ENCODE measurements at places on chromosomes 11 and 22.

DNA sequence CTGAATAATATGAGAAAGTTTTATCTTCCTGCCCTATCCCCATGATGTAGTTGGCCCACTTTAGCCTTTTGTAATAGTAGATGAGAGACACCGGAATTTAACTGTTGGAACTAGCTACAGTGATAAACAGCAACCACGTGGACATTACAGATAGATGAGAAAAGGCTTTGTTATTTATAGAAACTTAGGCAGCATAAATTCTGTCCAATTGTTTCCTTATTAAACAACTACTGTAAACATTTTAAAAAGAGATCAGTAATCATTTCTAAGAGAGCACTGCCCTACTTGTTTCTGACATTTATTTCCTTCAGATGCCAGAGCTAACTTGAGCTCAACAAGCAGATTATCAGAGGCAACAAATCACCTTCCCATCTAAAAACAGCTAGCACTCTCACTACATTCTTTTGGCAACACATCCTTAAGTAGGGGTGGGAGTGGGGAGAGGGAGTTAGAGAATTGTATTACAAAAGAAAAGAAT, 63.1 kb downstream of the SOX6 start:
- DNase-seq = no peak

GRCh38 chr22:29434288-29434687, 4.1 kb upstream of the RFPL1 start:
- DNase-seq = no peak

DNA sequence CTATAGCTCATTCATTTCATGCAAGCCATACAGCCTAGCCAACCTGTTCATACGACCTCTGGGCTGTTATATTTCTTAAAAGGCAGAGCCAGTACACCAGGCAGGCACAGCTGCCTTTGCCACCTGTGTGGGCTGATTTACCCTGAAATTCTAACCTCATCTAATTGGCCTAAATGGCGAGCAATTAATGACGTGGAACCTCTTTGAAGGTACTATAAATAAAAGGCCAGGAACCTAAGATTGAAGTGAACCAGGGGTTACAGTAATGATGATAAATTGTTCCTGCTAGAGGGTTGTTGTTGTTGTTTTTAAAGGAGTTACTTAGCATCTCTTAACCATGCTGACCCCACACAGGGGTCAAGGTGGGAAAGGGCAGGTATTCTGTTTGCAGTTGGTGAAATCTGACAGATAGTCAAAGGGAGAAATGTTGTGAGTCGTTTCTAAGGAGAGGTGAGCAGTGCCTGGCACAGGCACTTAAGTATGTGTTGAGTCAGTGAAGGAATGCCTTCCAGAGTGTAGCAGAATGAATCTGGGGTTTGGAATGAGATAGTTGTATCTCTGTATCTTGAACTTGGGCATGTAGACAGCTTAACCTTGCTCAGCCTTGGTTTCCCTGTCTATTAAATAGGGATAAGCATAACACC, 213.5 kb upstream of the NAV2 start:
- no peak for DNase-seq

DNA sequence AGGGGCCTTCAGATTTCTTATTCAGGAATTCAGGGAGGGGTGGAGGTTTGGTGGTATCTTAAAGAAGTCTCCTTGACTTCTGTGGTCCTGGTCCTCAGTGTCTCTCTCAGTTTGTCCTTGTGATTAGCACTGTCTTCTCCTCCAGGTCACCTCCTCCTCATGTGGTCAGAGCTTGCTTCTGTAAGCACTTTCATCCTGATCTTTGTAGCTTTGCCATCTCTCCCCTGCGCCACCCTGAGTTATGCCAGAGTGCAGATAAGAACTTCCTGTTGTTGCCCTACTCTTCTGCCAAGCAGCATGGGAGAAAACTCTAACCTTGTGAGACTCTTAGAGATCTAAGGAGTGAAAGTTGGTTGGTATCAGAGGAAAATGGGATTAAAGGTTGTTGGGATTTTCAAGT, 30.9 kb downstream of the MICAL2 start:
- DNase-seq = no peak

DNA sequence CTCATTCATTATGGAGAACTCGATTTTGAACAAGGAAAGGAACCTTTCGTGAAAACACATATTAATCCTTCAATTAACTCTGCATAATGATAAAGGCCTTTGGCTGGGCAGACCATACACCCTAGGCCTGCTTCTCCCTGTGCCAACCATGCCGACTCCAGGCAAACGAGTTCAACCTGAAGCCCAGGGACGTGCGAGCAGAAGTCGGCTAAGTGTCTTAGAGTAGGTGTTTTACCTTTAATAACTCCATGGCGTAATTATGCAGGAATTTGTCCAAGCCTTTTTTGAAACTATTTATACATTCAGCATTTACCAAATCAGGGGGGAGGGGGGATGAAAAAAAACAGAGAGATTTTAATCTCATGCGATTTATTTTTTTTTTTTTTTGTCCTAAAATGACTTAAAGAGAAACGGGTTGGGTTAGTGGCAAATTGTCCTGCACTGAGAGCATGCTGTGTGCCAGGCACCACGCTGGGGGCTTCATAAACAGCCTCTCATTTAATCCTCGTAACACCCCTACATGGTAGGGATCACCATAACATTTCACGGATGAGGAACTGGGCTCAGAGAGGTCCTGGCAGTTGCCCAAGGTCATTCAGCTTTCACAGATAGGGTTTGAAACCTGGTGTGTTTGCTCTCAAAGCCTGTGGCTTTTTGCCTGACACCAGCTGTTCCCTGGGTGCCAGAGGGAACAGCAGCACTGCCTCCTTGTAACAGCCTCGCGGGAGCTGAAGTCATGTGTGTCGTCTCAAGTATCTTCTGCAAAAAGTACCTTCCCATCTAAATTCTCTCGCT, 423.9 kb downstream of the MN1 start:
- peak; percentile 64 for DNase-seq

GRCh38 chr22:50318356-50318697, 8.5 kb downstream of the DENND6B start:
- DNase-seq = no peak

GRCh38 chr22:27724157-27724556, 77.4 kb downstream of the MN1 start:
- no peak for DNase-seq

GRCh38 chr22:32044913-32045312, 1.9 kb downstream of the SLC5A1 start:
- DNase-seq = peak; percentile 20

DNA sequence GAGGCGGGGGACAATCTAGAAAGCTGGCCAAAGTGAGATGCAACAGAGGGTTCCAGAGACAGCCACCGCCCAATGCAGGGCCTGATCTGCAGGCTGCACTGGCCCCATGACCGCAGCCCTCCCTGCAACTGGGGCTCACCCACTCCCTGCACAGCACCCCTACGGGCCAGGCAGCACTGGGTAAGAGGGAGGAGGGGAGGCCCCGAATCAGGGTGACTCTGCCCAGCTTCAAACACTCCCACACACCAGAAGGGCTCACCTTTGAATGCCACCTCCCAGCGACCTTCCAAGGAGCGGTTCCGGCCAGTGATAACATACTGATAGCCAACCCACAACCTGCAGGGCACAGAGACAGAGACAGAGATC, 59.3 kb downstream of the DGCR2 start:
- DNase-seq = no peak

DNA sequence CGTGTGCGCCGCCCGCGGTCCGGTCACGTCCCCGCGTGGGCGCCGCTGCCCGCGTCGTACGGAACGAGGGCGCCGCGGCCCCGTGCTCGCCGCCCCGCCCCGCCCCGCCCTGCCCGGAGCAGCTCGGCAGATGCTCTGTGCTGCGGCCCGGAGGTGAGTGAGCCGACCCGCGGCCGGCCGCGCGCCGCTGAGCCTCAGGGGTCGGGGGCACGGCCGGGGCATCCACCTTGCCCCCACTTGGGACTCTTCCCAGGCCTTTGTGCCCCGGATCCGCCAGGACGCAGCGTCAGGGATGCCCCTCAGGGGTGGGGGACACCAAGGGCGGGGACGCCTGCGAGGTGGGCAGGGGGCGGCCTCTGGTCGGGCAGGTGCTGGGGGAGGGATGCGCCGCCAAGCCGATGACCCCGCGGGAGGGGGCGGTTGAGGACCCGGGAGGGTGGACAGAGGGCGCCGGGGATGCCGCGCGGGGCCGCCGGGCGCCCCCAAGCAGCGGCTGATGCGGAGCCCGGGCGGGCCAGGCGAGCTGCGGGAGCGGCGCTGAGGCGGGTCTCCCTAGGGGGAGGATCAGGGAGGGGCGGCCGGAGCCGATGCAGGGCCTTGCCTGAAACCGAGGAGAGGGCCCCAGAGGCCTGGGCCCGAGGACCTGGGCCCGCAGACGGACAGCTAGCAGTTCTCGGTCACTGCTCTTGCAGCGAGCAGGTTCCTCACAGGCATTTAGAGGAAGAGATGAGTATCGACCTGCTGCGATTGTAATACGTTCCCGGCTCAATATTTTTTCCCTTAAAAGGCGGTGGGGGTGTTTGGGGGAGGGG, at the start of gene GNAZ:
GNAZ (plus strand) TSS at position 102 of the 812 bp plus-strand sequence. CDS start 25,177 bp downstream, outside the sequence.
- DNase-seq = no peak

DNA sequence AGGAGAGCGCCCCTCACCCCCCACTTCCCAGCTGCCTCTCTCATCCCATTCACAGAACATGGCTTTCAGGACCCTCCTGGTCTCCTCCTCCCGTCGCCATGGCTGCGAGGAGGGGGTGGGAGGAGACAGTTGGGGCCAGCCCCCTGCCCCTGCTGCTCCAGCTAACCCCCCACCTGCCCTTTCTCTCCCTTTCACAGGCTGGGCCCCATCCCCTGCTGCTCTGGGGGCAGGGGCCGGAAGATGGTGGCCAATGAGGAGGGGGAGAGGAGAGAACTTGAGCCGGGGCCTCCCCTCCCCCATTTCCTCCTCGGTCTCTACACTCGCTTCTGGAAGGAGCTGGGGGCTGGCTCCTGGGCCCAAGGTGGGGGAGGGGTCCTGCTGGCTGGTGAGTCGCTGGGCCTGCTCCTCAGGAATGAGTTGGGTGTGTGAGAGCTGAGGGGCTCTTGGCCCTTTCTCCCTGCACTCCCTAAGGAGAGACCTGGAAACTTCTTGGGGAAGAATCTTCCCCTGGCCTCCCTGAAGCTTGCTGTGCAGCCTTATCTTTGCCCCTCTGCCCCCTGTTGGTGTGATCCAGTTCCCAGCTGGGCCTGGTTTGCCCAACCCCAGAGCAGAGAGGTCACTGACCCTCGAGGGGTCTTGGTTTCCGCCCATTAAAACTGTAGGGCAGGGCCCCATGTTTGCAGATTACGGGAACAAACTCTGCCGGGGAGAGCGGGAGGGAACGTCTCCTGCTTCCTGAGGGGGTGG, 10.2 kb downstream of the YPEL4 start:
- no peak for DNase-seq

GRCh38 chr22:21686193-21686608, 20.4 kb downstream of the PPIL2 start:
- DNase-seq = no peak

GRCh38 chr11:15890031-15890713, 466.2 kb downstream of the SOX6 start:
- no peak for DNase-seq

- DNase-seq = no peak
Observed at GRCh38 chr22:33382436-33382835, 324.3 kb upstream of the SYN3 start.

DNA sequence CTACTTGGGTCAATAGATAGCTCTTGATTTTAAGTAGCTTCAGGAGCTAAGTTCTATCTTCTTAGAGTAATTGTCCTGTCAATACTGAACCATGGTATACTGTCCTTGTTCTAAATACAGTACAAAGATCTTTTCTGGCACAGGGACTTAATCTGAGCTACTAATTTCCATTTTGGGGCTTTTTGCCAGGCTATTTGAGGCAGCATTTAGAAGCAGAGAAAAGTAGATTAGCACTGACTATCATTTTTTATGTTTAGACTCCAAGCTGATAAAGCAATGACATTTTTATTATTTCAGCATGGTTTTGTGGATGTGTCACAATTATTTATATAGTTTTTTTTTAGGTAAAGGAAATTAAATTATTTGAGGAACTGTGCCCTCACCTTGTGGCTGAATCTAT, 163.2 kb downstream of the FAT3 start:
- no peak for DNase-seq

DNA sequence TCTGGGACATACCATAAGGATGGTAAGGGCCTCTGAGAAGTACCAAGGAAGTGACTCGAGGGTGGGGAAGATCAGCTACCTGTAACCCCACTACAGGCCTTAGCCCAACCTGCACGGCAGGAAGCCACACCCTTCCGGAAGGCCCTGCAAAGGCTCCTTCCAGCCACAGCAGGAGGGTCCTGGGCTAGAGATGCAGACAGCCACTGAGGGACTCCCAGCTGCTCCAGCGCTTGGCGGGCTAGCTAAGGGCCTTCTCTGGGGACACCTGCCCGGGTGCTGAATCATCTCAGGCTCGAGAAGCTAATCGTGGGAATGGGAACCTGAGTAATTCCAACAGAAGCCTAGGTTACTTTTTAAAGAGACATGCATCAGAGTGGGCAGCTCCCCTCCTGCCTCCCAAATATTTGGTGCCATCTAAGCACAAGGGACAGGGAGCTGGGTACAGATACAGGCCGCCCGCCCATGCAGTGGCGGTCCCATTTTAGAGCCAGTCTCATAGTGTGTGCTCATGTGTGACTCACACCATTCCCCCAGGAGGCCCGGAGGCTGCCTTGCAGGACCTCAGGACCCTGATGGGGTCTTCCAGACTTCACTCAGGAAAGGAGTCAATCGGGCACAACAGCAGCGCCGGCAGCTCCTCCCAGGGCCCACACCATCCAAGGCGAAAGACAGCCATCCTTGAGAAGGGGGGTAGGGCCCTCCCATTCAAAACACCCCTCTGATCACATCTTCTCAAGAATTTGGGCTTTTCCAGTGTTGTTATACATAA, 8.0 kb downstream of the MYH9 start:
- DNase-seq = no peak

DNA sequence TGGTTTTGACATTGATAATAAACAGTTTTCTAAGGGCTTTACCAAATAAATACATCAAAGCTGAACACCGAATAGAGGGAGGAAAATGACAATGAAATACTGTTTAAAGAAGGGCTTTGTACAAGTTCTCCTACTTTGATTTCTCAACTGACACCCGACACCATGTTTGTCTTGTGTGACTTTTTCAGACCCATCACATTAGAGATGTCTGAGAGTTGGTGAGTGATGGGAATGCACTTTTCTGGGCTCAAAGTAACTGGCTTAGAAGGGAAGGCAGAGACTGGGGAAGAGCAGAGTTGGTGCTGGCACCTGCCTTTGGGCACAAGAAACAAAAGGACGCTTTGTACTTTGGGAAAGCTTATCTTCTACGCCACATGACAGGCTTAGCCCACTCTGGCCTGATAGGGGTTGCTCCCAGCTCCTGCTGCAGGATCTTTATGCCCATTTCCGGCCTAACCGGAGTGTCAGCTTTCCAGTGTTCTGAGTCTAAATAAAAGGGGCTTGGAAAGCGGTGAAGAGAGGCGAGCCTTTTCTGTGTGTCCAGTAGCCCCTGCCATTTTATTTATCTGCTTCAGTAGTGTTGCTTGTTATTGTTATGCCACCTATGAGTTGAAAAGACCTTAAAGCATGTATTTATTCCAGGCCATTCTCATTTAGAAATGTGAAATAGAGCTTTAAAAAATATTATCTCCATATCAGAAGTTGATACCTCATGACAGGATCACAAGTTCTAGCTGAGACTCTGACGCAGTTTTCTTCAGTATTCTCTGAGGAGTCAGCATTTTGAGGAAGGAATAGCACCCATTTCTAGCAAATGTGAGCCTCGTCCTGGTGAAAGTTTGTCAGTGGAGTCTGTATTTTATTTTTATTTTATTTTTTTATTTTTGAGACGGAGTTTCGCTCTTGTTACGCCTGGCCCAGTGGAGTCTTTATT, 24.2 kb downstream of the KREMEN1 start:
- peak; percentile 62 for DNase-seq

Measured in NCI-H510A treated with DMSO at 0.1 percent for 48 hours (cell line).